ENCODE measurements at places on chromosomes 7 and 10.

DNA sequence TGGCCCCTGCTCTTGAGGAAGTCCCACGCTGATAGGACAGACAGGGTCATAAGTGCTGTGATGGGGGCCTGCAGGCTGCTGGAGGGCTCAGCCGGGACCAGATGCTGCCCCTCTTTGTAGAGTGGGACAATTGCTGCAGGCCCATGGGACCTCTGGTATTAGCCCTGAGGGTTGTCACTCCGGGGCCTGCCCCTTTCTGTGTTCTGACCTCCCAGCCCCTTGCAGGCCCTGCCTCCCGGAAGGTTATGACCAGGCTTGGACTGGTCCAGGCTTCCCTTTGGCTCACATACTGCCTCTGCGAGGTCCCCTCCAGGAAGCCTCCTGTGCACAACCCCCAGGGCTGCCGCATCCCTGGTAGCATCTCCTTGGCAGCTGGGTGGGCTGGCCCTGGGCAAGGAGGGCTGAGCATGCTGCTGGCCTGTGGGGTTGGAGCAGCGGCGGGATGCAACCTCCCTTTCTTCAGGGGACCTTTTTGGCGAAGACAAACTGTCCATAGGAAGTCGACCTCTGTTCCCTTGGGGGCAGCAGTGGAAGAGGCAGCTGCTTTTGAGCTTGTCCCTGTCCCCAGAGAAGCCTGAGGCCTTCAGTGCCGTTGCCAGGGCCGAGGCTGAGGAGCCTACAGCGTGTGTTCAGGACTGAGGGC, 8.8 kb downstream of the LIMK1 start:
- no peak for DNase-seq

- no peak for DNase-seq
Observed at GRCh38 chr10:50613150-50613549, 10.6 kb downstream of the SGMS1 start.

- no peak for DNase-seq
Observed at GRCh38 chr10:102269017-102269416, 23.7 kb downstream of the GBF1 start.

GRCh38 chr7:103762065-103762760, 227.2 kb downstream of the RELN start:
- DNase-seq = no peak

DNA sequence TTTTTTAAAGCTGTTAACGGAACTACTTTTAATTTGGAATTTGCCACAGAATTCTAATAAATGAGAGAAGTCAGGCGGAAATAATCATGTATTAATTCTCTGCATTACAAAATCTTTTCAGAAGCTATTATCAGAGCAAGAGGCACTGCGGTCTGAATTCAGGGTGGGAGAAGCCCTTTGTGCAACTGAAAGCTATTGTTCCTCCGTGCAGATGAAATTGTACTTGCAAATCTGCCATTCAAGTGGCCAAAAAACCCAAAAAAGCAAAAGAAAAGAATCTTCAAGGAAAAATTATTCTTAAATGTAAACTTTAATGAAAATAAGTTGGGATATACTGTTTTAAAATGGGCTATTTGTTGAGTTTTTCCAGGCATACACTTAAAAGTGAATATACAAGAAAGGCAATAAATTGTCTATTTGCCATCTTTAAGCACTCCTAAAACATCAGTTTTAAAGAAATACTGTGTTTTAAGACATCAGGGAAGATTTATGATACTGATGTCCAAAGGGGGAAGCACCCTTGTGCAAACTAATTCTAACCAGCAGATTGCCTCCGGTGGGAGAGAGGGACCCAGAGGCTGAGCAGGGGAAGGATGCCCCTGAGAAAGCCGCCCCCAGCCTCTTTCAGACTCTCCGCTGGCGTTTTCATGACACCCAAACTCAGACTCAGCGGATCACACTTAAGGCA, 351.2 kb downstream of the DNAJB6 start:
- no peak for DNase-seq

DNA sequence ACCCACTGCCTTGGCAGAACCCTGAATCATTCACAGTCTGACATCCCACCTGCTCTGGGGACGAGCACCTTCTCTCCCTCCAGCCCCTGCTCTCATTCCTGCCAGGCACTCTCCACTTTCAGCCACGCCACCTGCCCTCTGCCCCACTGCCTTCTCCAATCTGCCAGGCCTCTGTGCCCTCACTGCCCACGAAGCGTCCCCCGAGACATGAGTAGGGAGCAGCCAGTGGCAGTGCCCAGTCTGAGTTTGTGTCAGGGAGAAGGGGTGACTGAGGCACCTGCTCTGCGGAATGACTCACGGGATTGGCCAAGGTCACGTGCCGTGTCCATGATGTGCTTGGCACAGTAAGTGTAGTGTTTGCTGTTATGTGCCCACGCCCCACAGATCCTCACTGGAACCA, 215.2 kb upstream of the PPP2R2D start:
- no peak for DNase-seq

GRCh38 chr10:33233221-33233620, 101.2 kb downstream of the NRP1 start:
- DNase-seq = no peak

- no peak for DNase-seq
Observed at GRCh38 chr10:7121154-7121797, 289.6 kb downstream of the SFMBT2 start.

- DNase-seq = no peak
Observed at GRCh38 chr7:112708236-112708635, 82.0 kb downstream of the TMEM168 start.

- no peak for DNase-seq
Observed at GRCh38 chr7:93062599-93062998, 55.2 kb downstream of the SAMD9 start.

GRCh38 chr10:36388166-36388565, 737.2 kb upstream of the ANKRD30A start:
- DNase-seq = no peak

DNA sequence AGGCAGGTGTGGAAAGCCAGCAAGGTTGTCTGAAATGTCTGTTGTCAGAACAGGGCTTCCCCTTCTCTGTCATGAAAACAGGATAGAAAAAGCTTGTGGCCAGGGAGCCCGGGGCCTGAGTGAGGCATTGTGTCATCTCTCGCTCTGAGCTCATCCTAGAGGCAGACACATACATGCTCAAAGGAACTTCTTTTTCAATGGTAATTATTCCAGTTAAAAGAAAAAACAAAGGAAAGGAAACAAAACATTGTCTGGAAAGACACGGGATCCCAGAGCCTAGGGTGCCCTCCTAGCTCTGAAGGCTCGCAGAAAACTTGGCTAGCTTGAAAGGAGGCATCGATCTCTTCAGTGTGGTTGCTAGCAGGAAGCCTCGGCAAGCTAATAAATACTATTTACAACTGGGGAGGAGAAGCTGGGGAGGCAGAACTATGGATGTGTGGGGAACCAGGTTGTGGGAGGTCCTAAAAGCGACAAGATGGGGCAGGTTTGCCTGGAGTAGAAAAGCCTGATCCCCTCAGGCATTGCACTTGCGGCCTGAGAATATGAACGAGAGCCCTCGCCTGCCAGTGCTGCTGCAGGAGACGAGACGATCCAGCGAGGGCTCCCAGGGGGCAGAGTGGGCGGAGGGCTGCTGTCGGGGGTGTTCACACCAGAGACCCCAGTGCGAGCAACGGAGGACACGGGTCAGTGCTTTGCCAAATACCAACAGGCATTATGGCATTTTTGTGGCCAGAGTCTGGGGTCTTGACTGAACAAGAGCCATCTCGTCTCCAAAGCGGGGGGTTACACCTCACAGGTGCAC, 32.8 kb upstream of the DGKI start:
- no peak for DNase-seq

GRCh38 chr10:23081891-23082290, 13.5 kb upstream of the MSRB2 start:
- no peak for DNase-seq

DNA sequence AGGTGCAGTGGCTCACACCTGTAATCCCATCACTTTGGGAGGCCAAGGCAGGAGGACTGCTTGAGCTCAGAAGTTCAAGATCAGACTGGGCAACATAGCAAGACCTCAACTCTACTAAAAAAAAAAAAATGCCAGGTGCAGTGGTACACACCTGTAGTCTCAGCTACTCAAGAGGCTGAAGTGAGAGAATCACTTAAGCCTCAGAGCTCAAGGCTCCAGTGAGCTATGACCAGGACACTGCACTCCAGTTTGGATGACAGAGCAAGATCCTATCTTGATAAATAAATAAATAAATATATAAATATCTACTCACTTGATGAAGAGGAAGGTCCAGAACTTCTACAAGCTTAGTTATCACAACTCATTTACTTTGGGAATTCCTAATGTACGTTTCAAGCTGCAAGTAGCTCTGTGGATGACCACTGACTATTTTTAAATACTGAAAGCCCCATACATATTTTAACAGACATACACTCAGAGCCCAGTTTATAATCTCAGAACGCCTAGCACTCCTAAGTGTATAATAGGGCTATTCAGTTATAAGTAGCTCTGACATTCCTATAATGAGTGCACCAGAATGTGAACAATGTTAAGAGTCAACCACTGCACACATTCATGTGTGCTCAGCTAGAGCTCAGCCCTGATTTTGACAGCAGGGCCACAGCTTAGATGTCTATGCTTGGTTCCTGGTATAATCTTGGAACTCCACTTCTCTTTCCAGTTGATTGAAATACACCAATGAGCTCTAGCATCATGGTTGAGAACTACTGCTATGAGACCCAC, 119.1 kb downstream of the CUBN start:
- DNase-seq = no peak

- DNase-seq = no peak
Observed at GRCh38 chr10:65898055-65898454, 1027.8 kb upstream of the LRRTM3 start.

- DNase-seq = no peak
Observed at GRCh38 chr7:152956006-152956405, 196.5 kb downstream of the ACTR3B start.

Measured in caudate nucleus (tissue), 63 donors.